Tibial nerve (tissue), 4 donors: ENCODE measurements at places on chromosomes 2 and 18.

DNA sequence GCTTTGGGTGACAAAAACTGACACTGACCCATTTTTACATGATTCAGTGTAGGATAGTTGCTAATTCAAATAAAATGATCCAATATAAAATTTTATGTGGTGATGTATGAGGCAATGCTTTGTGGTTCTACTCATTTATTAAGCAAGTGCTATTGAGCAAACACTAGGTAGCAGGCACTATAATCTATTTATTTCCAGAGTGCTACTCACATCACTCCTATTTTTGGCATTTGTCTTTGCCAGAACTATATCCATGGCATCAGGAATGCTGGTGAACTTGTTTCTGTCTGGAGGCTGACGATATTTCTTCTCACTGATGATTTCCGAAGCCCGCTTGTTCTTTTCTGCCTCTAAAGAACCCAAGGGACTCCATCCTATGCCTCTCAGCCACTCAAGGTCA, 84.3 kb downstream of the NEB start:
- no peak for DNase-seq

DNA sequence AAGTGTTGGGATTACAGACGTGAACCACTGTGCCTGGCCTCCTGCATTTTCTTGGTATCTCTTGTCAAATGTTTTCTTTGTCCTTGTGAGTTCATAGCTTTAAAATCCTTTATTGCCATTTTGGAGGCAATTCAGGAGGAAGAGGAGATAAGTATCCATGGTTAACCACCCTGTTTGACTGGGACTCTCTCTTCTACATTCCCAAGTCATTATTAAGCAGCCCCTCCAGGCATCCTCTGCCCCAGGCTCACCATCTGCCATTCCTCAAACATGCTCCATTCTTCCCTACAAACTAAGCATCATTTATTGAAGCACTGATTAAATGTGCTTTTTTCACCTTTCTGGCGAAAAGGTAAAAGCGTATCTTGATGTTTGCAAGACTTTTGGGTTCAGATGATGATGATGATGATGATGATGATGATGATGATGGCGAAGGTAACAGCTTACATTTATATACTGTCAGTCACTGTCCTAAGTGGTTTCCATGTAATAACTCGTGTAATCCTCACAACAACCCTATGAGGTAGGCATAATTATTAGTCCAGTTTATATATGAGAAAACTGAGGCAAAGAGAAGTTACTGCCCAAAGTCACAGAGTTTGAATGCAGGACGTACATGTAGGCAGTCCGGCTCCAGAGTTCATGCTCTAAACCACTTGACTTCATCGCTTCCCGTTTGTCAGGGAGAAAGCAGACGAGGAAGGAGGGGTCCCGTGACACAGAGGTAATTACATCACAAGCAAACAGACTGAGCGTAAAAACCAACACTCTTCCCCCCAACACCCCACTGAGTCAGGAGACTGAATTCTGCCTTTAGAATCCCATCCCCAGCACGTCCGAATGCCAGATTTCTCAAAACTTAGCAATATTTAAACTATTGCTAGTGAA, 69.7 kb upstream of the ACKR3 start:
- no peak for DNase-seq

DNA sequence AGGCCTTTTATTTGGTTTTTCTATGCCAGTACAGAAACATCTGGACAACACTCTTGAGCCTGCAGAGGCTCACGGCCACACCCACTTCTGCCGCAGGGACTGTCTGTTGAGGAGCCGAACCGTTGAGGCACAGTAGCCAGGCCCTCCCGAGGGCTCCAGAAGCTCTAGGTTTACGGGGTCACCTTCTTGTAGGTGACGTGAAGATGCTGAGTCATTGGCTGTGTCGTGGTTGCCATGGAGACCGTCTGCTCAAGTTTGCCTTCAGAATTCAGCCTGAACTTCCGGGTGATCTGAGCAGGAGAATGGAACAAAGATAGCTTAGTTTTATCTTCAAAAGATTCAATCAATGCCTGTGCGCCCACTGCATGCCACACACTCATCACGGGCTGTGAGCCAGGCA, 25.9 kb downstream of the BOK start:
- DNase-seq: no peak

DNA sequence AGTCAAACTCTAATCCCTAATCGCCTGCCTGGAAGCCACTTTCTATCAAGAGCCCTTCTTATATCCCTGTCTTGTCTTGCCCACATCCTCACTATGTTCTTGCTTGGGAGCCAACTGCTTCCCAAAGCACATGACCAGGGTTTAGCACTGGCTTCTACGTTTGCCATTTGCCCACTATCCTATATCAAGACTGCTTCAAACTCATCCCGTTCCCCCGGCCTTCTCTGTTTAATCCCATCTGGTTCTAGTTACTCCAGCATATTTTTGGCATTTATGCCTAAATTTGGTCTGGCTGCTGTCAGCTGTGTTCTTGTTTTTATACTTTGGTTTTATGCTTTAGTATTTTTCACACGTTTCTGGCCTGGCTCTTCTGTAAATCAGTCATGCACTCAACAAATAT, 40.2 kb downstream of the POLR1A start:
- no peak for DNase-seq

DNA sequence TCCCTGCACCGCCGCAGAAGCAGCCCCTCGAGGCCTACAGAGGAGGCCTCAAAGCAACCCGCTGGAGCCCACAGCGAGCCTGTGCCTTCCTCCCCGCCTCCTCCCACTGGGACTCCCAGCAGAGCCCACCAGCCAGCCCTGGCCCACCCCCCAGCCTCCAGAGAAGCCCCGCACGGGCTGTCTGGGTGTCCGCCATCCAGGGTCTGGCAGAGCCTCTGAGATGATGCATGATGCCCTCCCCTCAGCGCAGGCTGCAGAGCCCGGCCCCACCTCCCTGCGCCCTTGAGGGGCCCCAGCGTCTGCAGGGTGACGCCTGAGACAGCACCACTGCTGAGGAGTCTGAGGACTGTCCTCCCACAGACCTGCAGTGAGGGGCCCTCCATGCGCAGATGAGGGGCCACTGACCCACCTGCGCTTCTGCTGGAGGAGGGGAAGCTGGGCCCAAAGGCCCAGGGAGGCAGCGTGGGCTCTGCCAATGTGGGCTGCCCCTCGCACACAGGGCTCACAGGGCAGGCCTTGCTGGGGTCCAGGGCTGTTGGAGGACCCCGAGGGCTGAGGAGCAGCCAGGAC, 31.2 kb downstream of the GPC1 start:
- DNase-seq: no peak

DNA sequence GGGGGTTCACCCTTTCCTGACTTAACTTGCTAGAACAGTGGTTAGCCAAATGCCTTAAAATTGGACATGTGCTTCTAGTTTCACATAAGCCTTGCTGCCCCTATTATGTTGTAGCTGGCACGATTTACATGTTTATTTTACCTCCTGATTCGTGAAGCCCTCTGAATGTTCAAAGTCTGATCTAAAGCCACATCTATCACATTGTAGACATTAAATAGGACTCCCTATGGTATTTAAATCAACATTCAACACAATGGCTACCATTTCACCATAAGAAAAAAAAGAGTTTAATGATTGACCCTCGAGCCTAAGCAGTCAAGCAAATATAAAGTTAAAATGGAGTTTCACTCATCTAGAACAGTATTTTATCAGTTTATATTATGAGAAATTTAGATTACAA, 151.5 kb downstream of the GULP1 start:
- no peak for DNase-seq

DNA sequence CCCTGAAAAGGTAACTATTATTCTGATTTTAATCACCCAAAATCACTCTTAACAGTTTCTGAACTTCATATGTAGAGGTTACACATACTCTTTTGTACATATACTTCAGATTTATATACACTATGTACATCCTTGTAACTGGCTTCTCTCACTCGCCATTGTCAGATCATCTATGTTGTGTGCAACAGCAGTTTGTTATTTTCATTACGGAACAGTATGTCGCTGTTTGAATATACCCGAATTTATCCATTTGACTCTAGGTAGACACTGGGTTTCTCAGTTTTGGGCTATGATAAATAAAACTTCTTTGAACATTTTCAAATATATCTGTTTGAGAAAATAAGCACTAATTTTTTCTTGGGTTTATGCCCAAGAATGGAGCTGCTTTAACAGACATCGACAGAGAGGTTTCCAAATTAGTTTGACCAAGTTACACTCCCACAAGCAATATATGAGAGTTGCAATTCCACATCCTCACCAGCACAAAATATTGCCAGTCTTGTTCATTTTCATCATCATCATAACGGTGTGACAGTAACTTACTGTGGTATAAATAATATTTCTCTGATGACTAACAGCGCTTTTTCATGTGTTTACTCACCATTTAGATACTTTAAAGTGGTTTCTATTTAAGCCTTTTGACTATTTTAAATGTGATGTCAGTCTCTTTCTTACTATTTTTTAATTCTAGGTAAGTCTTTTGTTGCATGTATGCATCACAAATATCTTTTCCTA, 80.9 kb downstream of the SMC6 start:
- DNase-seq: no peak

GRCh38 chr18:9731380-9731779, 23.3 kb downstream of the RAB31 start:
- DNase-seq: no peak
